ENCODE measurements at places on chromosomes 13 and 19. TPM values are rescaled to one million over a fixed set of nuclear protein-coding genes. Genes with fewer than 3 reads are reported as not detected.

Gene KLC3
- 0.07 TPM for total RNA-seq

Gene ZNF264
- 38.9 TPM for total RNA-seq

Gene UBAC2
- 33.8 TPM for total RNA-seq

Gene GRIK5
- total RNA-seq, result 5.7 TPM

Gene AKT2
- 30.1 TPM for total RNA-seq

Gene HIF3A
- total RNA-seq, result 5.3 TPM

Gene FFAR2
- total RNA-seq, result not detected

Gene KASH5
- not detected for total RNA-seq

Gene NRTN
- 0.13 TPM for total RNA-seq

Gene TSEN34
- 65.7 TPM for total RNA-seq

Gene KCTD4
- total RNA-seq, result not detected

Gene LHB
- total RNA-seq, result 0.26 TPM

Gene ZNF584
- total RNA-seq, result 16.2 TPM

Gene LRRC4B
- not detected for total RNA-seq

Gene PEAK3
- not detected for total RNA-seq
